ENCODE measurements at places on chromosomes 5 and 9.
A peak's percentile ranks its signal among the peaks of the same experiment; 100 is the strongest.

DNA sequence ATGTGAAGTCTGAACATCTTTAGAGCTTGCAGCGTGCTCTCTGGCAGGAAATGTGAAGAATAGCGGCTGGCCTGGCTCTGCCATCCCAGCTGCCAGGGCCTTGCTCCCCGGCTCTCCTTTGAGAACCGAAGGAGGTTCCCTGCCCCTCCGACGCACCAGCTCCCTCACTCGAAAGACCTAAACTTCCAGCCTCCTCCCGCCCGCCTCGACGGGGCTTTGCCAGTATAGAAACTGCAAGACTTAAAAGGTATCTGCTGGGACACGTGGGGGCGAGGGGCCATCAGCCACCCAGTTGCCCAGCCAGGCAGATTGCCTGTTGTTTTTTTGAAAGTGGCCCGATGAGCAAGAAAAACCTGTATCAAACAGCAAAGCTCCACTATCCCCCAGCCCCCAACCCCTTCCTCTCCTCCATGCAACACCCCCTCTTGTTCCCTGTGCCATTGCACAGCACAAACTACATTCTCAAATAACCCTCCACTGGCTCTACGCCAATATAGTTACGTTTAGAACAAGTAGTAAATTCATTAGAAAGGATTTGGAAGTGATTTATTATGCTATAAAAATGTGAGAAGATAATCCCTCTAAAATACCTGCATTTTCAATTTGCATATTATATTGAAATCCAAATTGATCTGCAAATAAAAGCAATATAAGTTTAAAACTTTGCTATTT is 331.9 kb downstream of the MED10 start:
- no peak for DNase-seq

- DNase-seq: no peak
Measured at GRCh38 chr9:12494411-12494810, 198.8 kb upstream of the TYRP1 start.

GRCh38 chr5:163190784-163191183 is 246.6 kb upstream of the CCNG1 start:
- no peak for DNase-seq

- no peak for DNase-seq
Measured at GRCh38 chr5:44932922-44933585, 124.3 kb downstream of the MRPS30 start.

DNA sequence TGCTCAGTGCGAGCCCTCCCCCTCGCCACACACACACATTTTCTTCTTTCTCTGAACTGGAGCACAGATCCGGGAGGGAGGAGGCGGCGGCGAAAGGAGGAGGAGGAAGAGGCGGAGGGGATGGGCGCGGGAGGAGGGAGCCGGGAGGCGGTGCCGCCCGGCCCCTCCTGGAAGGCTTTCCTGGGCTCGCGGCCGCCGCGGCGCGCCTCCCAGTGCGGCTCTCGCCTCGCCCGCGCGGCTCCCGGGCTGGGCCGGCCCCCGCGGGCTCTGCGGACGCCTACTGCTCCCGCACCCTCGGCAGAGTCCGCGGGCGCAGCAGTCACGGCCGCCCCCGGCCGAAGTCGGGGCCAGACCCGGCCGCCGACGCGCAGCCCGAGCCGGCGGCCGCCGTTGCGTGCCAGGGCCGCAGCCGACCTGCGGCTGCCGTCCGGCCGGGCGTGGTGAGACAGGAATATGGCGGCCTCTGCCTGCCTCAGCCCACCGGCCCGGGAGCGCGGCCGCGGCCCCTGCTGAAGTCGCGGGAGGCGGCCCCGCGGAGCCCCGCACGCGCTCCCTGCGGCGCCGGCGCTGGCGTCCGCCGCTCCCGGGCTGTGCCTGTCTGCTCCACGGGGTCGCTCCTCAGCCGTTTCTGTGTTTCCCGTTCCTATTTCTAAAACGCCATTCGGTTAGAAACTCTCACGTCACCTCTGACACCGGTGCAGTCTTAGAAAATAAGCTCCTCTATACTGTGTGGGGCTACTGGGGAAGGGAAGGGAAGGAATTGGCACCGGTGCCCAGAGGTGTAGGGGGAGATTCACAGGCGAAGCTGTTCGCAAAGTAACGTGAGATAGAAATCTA is 500 bp upstream of the GNAQ start:
- DNase-seq: peak; percentile 91

DNA sequence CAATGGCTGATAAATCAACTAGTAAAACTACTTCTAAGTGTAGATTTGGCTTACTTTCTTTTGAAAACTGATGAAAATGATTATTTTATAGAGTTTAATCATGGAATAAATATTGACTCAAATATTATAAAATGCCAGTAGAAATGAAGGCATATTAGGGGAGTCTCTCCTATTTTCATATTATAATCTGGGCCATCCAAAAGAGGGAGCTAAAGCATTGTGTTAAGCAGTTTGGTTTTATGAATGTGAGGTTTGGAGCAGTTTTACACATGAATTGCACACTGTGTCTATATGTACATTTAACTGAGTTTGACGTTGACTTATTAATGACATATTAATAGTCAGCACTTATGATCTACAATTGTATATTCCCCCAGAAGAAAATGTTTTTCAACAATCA is 17.4 kb downstream of the CDH9 start:
- DNase-seq: peak; percentile 8

DNA sequence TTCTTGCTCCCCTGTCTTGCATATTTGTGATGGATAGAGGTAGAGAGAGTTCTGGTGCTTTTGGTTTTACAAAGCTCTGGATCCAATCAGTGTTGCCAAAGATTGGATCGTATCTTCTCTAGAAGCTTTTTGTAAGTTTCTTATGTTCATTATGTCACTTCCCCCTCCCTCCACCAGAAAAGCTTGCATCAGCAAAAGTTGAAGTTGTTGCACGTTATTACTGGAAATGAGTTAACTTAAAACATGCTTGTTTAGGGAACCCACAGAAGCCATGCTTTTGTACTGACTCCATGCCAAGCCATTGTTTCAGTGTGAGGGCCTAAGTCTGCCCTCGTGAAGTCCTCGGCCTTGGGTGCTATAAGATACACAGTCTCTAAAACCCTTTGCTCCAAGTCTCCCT is 186.5 kb downstream of the ERCC6L2 start:
- DNase-seq: no peak

- DNase-seq: no peak
Measured at GRCh38 chr5:171242521-171242920, 66.5 kb upstream of the TLX3 start.

- no peak for DNase-seq
Measured at GRCh38 chr5:32767948-32768467, 56.9 kb downstream of the NPR3 start.

DNA sequence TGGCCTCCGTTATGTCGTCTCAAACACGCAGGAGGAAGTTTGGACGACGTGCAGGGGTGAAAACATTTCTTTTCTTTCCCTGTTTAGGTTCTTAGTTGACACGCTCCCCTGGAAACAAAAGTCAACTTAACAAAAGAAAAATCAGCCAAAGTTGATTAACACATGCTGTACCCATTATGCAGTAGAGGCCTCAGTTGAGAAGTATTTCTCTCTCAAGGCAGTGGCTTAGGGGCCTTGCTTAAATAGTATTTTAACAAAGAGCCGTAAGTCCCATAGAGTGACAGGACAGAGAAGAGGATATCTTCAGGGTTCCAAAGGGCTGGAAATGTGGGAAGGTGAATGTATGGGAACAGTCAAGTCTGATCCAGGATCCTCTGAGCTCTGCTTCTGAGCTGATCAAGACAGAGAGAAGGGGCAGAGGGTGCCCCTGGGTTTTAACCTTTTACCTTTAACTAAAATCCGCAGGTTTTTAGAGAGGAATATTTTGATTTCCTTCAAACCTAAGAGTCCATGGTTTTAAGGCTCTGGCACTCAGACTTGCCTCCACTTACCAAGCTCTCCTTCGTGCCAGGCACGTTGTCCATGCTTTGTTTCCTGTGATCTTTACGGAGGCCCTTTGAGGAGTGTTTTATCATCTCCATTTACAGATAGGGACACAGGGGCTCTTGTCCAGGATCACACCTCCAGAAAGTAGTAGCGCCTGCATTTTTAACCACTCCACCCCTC is 629 bp upstream of the CD74 start:
- no peak for DNase-seq

- no peak for DNase-seq
Measured at GRCh38 chr5:100709771-100710170, 174.6 kb downstream of the FAM174A start.

DNA sequence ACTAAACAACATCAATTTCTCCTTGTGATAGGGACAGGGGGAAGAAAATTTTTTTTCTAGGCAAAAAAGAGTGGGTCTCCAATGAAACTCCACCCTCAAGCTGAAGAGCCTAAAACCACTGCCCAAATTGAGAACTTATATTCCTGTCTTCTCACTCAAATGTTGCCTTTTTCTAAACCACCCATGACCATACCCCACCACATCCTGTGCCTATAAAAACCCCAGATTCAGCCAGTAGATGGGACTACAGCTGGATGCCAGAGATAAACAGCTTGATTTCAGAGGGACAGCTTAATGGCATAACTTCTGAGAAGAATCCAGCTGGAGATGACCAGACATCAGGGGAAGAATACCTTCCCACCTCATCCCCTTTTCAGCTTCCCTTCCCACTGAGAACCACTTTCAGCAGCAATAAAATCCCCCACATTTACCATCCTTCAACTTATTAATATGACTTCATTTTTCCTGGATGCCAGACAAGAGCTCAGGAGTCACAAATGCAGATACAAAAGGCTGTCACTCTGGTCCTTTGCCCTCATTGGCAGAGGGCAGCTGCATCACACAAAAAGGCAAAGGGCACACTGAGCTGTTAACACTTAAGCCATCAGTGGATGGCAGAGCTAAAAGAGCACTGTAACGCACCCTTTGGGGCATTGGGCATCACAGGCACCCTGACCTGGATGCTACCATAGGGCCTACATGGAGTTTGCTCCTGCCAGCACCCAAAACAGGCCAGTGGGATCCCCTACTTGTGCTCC is 972.5 kb upstream of the CTNND2 start:
- no peak for DNase-seq

- DNase-seq: peak; percentile 26
Measured at GRCh38 chr9:128055344-128056040, 11.6 kb downstream of the NAIF1 start.

GRCh38 chr9:30140407-30140806 is 2244.0 kb upstream of the ACO1 start:
- DNase-seq: no peak

GRCh38 chr5:111229871-111230810 is 6.0 kb downstream of the CAMK4 start:
- no peak for DNase-seq

DNA sequence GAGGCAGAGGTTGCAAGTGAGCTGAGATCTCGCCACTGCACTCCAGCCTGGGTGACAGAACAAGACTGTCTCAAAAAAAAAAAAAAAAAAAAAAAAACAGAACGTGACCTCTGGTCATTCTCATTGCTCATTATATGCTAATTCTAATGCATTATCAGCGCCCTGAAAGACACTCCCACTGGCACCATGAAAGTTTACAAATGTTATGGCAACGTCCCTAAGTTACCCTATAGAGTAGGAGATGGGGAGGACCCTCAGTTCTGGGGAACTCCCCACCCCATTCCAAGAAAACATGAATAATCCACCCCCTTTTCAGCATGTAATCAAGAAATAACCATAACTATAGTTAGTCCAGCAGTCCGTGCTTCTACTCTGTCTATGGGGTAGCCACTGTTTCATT is 48.9 kb upstream of the DENND4C start:
- DNase-seq: no peak

DNA sequence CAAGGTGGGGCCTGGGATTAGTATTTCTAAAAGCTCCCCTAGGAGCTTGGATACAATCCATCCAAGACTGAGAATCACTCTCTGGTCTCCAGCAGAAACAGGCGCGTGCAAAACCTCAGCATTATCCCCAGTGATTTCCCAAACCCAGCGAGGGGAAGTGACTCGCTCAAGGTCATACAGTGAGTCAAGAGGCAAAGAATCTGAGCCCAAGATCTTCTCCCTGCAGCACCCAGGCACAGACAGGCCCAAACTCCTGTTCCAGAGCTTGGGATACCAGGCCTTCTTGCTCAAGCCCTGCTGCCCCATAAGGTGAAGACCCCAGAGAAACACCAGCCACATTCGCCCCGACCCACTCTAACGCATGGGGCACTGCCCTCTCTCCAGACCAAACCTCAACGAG is 33.2 kb downstream of the SHB start:
- DNase-seq: no peak

DNA sequence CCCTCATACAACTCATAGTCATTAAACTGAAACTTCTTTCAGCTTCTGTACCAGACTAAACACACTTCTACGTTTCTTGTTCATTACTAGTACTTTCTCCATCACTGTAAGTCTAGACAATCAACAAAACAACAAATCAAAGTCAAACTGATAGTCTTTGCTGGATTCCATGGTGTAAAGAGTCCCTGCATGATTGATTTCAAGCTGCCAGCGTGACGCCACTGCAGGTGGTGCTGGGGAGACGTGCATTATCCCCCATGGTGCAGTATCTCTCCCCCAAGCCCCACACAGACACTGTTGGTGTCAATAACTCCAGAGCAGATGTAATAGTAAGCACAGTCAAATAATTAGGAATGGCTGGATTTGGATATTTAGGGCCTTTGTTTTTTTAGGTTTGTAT is 10.7 kb upstream of the SLC2A8 start:
- no peak for DNase-seq

DNA sequence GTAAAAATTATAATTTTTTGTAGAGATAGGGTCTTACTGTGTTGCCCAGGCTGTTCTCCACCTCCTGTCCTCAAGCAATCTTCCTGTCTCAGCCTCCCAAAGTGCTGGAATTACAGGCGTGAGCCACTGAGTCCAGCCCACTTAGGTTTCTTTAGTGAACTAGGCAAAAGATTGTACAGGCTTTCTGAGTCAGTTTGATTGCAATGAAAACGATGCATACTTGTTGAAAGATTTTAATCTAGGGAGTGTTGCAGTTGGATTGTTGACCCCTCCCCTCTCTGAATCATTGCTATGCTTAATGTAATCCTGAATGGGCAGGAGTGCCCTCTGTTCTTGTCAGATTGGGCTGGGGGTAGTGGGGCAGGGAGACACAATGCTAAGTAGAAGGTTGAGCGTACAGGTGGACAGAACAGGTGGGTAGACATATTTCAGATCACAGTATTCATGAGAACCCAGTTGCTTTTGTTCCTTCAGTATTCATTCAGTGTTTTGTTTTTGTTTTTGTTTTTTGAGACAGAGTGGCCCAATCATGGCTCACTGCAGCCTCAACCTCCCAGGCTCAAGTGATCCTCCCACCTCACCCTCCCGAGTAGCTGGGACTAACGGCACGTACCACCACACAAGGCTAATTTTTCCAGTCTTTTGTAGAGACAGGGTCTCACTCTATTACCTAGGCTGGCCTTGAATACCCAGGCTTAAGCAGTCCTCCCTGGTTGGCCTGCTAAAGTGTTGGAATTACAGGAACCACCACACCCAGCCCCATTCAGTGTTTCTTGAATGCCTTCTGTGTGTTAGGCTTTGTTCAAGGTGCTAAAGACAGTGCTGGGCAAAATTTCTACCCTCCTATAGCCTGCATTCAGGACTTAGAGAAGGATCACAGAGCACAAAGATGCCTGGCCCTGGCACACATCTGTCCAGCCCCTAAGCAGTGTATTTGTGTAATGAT is 70.1 kb downstream of the KIAA1958 start:
- no peak for DNase-seq
